Sciatic nerve (tissue), 2 donors: ENCODE measurements at places on chromosomes 16 and 17. TPM values are rescaled to one million over a fixed set of nuclear protein-coding genes. Genes with fewer than 3 reads are reported as not detected.
A peak's percentile ranks its signal among the peaks of the same experiment; 100 is the strongest.

DNA sequence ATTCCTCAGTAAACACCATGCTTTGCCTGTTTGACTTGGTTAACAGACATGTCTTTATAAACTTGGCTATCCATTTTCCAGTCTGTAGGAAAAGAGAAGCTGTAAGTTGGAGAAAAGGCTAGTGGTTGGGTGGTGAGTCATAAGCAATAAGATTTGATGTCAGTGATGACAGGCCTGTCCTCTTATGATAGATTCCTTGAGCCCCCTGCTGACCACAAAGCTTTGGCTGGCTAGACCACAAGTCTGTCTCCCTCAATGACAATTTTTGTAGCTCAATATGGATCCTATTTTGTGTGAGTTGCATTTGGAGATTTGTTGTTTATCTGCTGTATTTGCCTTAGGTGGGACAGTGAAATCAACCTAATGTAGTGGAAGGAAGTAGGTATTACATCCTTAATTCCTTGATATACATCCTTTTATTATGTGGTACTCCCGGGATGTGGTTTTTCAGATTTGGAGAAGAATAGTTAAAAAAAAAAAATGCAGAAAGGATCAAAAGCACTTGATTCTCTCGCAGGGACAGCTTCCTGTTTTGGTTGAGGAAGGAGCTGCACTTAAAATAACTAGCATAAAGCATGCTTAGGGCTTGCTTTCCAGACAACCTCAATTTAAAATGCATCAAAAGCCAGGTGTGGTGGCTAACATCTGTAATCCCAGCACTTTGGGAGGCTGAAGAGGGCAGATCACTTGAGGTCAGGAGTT lies 67.4 kb downstream of the SIAH1 start:
- DNase-seq: no peak

GRCh38 chr16:1068451-1068850 lies 4.1 kb upstream of the SSTR5 start:
- DNase-seq: no peak

- DNase-seq: no peak
Measured at GRCh38 chr17:4314618-4315017, 50.8 kb upstream of the ANKFY1 start.

NKD1 gene
- total RNA-seq: 37.0 TPM

DNA sequence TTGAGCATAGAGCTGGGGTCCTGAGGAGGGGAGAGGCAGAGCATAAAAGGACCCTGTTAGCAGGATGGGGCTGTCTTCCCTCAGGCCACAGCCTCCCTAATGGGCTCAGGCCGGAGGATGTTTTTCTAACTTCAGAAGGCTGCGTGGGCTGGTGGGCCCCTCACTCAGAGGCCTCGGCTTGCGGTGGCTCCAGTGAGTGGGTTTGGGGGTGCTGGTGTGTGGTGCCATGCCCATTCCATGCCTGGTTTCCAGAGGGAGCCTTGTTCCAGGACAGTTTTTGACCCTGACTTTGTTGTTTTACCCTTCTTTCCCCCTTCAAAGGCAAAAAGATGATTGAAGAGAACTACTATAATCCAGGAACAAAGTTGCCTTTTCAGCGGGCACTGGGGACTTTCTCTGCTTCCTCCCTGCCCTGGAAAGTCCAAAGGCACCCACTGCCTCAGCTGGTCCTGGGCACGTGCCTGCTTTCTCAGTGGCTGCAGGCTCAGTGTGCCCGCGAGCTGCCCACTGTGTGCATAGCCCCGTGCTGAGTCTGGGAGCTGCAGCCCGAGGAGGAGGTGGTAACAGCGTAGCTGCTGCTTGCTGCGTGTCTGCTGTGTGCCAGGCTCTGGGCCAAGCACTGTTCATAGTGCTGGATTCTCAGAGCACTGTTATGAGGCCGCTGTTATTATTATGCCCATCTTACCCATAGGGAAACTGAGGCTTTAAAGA lies 11.8 kb downstream of the NKD1 start:
- DNase-seq: no peak

SRCIN1 gene
- 4.5 TPM for total RNA-seq

TERB1 gene
- 0.58 TPM for total RNA-seq

DNA sequence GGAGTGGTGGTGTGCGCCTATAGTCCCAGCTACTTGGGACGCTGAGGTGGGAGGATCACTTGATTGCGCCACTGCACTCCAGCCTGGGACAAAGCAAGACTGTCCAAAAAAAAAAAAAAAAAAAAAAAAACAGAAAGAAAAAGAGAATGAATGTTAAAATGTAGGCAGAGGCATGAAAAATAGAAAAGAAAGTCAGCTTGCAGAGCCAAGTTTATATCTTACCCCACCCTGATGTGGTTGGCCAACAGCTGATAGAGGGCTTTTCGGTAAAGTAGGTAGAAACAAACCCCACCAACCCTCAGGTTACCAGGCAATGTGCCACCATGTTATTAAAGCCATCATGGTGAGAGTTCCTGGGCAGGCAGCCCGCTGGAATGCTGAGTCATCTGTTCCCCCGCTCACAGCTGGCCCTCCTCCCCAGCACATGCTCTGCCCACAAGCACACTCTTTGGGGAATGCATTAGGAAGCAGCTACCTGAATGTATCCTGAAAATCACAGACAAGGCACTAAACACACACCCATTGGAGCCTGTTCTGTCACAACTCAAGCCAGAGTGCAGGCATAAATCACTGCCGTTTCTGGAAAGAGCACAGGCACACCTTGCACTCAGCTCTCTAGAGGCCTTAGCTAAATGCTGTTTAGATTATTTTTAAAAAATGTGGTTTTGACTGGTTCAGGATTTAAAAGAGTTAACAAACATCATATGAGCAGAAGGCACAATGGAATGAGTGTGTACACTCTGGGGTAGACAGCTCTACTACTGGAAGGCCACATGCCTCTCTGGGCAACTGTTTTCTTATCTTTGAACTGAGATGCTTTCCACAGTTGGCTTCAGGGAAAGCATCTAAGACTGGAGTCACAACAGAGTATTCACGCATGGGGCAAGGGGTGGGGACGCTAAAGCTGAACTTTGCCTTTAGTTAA lies 128.5 kb downstream of the PARN start:
- peak; percentile 85 for DNase-seq

GRCh38 chr17:40179923-40180659 lies 2.8 kb downstream of the RAPGEFL1 start:
- no peak for DNase-seq
